Activated T-cell treated with anti-CD3 and anti-CD28 coated beads, Interleukin-2, amount 50 U/mL, for 48 hours (primary cell): ENCODE measurements at places on chromosomes 2 and 18.

DNA sequence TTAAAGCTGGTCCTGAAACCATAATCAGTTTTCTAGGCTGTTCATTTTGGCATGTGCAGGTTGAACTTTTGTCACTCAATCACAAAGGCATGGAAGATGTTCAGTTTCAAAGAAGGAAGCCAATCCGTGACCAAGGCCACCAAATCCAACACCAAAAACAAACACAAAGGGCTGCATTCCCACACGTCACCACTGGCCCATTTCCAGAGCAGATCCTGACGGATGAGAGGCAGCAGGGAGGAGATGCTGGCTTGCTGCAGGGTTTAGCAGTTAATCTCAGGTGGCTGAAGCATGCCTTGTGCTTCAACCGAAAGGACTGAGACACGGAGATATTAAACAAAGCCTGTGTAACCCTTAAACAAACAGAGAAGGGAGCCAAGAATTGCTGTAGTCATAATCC is 191.9 kb upstream of the CTAGE1 start:
- DNase-seq = no peak

GRCh38 chr18:4450065-4450658 is 4.9 kb downstream of the DLGAP1 start:
- DNase-seq = no peak

DNA sequence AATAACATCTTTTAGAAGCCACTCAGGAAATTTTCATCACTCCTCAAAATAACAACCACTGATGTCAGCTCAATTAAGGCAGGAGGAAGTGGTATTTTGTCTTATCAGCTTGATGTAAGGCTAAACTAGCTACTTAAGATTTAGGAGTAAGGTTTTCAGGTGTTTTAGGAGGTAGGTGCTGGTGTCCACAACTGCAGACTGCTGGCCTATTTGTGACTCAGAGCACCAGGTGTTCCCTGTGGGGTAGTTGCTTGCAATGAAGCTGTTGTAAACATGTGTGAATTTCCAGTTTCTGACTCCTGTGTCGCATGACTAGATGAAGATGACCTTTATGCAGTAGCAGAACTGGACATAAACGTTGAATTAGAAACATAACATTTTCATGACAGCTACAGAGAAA is 164.2 kb downstream of the THSD7B start:
- no peak for DNase-seq

DNA sequence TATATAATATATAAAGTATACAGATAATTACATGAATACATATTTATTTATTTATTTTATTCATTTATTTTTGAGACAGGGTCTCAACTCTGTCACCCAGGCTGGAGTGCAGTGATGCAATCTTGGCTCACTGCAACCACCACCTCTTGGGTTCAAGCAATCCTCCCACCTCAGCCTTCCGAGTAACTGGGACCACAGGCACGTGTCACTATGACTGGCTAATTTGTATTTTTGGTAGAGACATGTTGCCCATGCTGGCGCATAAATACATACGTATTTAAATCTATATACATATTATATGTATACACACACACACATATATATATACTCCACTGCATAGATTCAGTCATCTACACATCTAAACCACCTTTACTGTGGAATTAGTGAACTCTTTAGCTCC is 20.6 kb upstream of the NDUFV2 start:
- DNase-seq = peak; percentile 74

GRCh38 chr2:141381946-141382345 is 748.9 kb downstream of the LRP1B start:
- DNase-seq = no peak

GRCh38 chr2:170883683-170884082 is 45.4 kb upstream of the GORASP2 start:
- DNase-seq = no peak

GRCh38 chr2:168089200-168089599 is 158.2 kb downstream of the STK39 start:
- no peak for DNase-seq

DNA sequence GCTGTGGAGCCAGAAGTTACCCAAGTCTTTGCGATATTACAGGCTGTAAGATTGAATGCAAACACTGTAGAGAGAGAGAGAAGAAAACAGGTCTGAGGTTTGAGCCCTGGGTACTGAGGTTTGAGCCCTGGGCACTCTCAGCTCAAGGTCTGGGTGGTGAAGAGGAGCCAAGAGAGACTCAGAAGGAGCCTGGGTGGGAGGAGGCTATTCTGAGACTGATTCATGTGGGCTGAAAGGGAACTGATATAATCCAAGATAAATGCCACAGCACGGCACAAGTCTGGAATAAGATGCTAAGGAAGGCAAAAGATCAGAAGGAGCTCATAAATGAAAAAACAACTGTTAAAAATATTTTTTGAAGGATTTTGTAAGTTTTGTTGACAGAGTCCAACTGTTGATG is 407.6 kb upstream of the HS6ST1 start:
- DNase-seq = no peak

GRCh38 chr2:238585836-238586821 is 159.4 kb downstream of the ASB1 start:
- no peak for DNase-seq

DNA sequence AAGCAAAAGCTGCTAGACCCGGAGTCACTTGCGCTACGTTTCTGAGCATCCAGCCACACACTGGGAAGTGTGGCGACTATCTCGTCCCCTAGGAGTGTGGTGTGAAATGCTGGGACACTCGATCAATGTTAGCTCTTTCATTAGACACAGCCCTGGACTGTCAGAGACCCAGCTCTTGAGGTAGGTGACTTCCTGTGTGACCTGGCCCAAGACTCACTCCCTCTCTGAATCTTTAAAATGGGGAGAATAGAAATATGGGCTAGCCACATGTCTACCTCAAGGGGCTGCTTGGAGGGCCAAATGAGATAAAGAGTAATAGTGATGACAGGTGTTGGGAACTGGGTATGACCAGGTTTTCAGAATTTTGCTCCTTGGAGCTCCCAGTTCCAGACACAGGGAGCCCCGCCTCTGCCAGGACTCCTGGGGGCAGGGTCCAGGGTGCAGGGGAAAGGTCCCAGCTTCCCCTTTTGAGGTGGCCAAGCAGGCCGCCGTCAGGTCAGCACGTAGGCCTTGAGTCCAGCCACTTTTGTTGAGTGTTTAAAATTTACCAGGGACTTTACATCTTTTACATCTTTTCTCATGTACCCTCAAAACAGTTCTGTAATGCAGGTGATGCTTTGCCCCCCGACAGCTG is 36.0 kb downstream of the CTIF start:
- DNase-seq = no peak

GRCh38 chr2:46077522-46078107 is 219.6 kb upstream of the EPAS1 start:
- no peak for DNase-seq

DNA sequence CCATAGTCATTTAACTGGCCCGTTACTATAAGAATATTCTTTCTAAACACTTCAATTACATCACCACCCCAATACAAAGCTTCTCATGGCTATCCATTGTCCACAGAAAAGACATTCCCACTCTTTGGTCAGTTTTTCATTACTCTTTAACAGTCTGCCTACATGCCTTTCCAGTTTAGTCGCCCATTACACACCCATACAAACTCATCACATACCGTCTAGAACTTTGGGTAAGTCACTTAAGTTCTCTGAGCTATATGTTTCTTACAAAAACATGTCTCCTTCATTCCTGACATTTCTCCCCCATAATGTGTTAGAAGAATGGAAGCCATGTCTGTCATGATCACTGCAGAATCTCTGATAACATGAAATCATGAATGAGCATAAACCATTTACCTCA is 108.2 kb upstream of the STK17B start:
- no peak for DNase-seq

DNA sequence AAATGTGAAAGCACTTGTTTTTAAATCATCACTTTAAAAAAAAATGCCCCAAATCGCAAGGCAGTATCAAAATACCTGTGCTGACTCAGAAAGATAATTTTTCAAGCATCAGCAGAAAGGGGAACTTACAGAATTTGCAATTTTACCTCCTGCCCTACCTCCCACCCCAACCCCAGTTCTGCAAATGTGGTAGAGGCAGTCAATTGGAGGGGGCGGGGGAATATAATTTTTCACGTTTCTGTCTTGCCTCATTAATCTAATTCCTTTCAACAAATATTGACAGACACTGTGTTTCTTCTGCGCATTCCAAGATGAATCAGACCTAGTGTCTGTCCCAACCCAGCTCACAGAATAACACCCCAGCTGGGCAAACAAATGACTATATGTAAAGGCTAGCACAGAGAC is 76.8 kb downstream of the ALPK2 start:
- no peak for DNase-seq

DNA sequence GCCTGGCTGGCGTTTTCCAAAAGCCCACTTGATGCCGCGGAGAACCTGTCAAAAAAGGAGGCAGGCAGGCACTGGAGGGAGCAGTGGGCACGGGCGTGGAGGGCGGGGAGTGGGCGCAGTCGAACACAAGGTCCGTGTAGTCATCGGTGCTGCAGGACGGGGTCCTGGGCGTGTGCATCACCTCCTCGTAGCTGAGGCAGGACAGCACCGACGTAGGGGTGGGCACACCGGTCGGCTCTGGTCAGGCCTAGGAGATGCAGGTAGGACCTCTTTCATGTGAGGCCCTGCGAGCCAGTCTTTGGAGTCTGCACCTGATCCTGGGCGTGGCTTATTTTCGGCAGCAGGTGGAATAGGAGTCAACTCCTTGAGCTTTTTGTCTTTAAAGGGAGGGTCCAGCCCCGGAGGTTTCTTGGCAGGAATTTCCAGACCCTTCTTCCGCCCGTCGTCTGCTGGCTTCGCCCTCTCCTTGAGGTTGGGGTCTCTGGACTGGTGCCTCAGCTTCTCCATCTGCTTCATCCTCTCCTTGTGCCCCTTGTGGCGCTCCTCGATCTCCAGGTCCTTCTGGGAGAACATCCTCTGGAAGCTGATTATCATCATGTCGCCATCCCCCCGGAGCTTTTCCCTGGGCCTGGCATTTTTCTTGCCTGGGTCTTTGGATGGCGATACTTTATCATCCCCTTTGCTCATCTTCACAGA is 892.5 kb upstream of the LRRTM1 start:
- no peak for DNase-seq

DNA sequence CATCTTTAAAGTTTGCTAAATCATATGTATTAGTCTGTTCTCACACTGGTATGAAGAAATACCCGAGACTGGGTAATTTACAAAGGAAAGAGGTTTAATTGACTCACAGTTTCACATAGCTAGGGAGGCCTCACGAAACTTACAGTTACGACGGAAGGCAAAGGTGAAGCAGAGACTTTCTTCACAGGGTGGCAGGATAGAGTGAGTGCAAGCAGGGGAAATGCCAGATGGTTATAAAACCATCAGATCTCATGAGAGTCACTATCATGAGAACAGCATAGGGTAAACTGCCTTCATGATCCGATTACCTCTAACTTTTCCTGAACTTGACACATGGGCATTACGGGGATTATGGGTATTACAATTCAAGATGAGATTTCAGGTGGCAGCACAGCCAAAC is 1075.2 kb upstream of the NRXN1 start:
- no peak for DNase-seq

DNA sequence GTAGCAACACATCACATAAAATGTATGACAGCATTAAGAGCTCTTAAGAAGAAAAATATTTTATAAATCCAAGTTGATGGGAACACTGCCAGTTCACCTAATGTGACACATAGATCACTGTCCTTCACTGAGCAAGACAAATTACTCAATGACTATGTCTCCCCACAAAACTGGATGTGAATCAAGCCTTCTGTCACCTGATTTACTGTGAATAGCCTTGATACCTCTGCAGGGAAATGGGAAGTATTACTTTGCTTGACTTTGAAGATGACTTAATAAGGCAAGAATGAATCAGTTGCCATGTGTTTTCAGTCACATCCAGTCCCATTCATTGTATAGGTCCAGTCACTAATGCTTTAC is 94.6 kb downstream of the NYAP2 start:
- DNase-seq = no peak

- no peak for DNase-seq
Measured at GRCh38 chr2:219507581-219508443, 6.5 kb upstream of the ASIC4 start.

- DNase-seq = no peak
Measured at GRCh38 chr2:178457390-178457886, 6.3 kb downstream of the PJVK start.

DNA sequence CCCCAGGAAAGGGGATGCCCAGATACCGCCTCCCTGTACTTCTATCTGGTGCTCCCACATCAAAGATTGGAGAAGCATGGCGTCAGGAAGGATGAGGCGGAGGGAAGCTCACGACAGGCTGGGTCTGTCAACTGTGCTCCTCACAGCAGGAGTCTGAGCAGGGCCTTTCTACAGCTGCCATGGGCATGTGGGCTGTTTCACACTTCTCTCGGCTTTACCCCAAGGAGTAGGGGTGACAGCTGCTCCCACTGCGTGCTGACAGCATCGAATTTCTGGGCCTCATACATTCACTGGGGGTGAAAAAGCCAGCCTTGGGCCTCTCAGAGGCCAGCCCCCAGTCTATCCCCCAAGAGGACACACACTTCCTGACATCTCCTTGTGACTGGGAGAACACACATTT is 21.1 kb downstream of the NEURL3 start:
- DNase-seq = no peak

DNA sequence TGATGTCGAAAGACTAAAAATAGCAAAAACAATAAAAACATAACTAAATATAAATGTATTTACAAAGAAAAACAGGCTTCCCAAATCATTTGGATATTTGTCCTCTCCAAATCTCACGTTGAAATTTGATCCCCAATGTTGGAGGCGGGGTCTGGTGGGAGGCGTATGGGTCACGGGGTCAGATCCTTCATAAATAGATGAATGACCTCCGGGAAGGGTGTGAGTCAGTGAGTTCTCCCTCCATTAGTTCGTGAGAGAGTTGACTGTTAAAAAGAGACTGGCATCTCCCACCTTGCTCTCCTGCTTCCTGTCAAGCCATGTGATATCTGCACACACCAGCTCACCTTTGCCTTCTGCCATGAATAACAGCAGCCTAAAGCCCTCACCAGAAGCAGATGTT is 703.0 kb downstream of the TMEM182 start:
- DNase-seq = no peak

GRCh38 chr2:148565272-148565894 is 79.2 kb upstream of the EPC2 start:
- DNase-seq = no peak

DNA sequence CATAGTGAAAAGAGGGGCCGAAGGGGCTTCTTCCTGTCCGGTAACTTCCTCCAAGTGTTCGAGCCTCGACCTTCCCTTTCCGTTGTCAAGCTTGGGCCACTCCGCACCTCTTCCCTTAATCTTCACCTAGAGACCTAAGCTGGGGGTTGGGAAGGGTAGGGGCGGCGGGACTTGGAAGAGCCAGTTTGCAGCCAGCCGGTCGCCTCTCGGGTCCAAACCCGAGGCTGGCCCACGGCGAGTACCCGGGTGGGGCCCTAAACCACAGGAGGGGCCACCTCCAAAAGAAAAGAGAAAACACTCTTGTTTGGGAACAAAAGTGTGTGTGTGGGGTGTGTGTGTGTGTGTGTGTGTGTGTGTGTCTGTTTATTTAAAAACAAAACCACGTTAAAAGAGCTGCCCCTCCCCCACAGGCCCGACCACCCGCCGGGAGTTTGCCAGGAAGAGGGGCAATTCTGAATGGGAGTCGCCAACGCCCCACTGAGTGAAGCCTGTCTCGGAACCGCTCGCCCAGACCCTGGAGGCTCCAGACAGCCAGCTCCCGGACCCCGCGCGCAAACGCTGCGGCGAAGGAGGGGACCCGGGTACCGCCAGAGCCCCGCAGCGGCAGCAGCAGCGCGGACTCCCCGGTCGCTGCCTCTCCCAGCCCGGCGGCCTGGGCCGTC is 488 bp upstream of the RHOB start:
- DNase-seq = no peak

GRCh38 chr2:118845005-118845521 is 2.4 kb downstream of the EN1 start:
- DNase-seq = no peak

- no peak for DNase-seq
Measured at GRCh38 chr2:221810245-221810644, 238.1 kb upstream of the EPHA4 start.

- no peak for DNase-seq
Measured at GRCh38 chr2:74332550-74333174, 10.6 kb downstream of the SLC4A5 start.
